ENCODE measurements at places on chromosomes 6 and 20. TPM values are rescaled to one million over a fixed set of nuclear protein-coding genes. Genes with fewer than 3 reads are reported as not detected.

The HRH3 gene
- total RNA-seq, result not detected

The GFOD1 gene
- 2.4 TPM for total RNA-seq

The CST9 gene
- not detected for total RNA-seq

The MEI4 gene
- not detected for total RNA-seq

The LRRC73 gene
- 0.48 TPM for total RNA-seq

The TTK gene
- 40.7 TPM for total RNA-seq

The GPSM3 gene
- 282 TPM for total RNA-seq

The NTSR1 gene
- total RNA-seq, result 1.5 TPM

The PTPRT gene
- not detected for total RNA-seq

The NNAT gene
- total RNA-seq, result 0.17 TPM

- no peak for DNase-seq
Measured at GRCh38 chr20:60802676-60803075, 449.4 kb upstream of the CDH4 start.

GRCh38 chr6:170522565-170523183 is 30.4 kb downstream of the PSMB1 start:
- no peak for DNase-seq

DNA sequence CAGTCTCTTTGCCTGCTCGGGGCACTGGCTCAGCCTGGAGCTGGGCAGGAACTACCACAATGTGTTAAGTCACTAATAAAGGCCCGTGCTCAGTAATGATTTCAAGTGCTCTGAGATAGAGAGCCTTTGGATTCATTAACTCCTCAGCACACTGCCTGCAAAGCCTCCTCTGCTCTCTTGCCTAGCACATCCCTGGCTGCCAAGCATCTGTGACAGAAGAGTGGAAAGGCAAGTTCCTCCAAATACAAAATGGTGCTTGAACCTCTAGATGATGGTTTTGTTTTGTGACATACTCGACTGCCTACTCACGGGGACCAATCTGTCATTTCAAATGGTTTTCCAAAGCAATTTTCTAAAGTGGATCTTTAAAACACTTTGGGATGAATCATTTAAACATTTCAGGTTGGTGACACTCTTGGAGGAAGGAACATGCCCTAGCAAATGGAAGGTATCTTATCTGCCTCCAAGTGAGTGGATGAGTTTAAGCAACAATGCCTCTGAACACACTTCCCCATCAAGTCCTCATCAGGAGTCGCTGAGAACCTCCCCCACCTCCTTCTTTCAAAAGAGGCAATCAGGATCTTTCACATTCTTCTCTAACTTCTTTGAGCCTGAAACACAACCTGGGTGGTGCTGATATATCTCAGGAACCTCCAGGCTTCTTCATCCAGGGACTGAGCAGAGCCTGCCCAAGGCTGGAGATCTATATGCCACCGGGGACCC is 35.8 kb downstream of the METTL24 start:
- no peak for DNase-seq

- DNase-seq, result no peak
Measured at GRCh38 chr6:150667977-150668716, 68.5 kb downstream of the PLEKHG1 start.

DNA sequence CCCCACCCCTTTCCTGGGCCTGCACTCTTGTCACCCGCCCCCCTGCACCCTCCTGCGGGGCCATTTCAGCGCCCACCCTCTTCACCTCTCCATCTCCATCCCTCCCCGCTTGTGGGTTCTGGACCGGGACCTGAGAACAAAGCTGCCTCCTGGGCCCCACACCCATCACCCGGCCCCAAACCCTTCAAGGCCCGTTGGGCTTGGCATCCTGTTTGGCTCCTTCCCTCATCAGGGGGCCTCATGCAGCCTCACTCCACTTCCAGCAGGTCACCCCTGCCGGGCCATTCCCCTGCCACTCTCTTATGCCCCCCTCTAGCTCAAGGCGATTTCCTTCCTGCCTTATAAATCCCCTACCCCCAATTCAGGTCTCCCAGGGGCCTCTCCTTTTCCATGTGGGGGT is 67.4 kb downstream of the SRC start:
- DNase-seq, result no peak

GRCh38 chr6:142210606-142211005 is 63.5 kb downstream of the VTA1 start:
- no peak for DNase-seq

DNA sequence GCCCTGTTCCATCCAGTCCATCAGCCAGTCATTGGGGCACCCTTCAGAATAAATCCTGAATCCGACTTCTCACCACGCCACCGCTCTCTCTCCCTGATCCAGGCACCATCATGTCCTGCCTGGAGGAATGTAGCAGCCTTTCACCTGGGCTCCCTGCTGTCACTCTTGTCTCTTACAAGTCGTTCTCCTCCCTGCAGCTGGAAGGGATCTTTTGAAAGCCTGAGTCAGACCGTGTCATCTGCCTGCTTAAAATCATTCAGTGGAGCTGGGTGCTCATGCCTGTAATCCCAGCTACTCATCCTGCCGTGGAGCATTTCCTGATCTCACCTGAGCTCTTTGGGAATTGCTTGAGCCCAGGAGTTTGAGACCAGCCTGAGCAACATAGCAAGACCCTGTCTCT is 19.2 kb upstream of the KCNG1 start:
- DNase-seq, result no peak

GRCh38 chr6:127924440-127924839 is 23.6 kb upstream of the THEMIS start:
- DNase-seq, result no peak

GRCh38 chr20:57315083-57315975 is 14.3 kb upstream of the SPO11 start:
- DNase-seq, result no peak

DNA sequence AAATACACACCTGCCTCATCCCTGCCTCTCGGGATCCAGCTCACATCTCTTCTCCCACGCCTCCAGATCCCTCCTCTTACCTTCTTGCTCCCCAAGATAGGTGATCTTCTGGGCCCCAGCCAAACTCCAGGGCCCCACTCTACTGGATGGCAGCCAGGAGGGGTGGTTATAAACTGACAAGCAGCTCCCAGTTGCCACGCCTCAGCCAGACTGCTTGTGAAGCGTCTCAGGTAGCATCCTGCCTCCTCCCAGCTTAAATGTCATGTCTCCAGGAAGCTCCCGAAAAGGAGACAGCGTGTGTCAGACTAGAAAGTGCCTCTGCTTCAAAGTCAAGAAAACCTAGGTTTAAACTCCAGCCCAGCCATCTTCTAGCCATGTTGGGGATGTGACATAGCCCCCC is 114.1 kb downstream of the LRFN2 start:
- DNase-seq, result no peak

DNA sequence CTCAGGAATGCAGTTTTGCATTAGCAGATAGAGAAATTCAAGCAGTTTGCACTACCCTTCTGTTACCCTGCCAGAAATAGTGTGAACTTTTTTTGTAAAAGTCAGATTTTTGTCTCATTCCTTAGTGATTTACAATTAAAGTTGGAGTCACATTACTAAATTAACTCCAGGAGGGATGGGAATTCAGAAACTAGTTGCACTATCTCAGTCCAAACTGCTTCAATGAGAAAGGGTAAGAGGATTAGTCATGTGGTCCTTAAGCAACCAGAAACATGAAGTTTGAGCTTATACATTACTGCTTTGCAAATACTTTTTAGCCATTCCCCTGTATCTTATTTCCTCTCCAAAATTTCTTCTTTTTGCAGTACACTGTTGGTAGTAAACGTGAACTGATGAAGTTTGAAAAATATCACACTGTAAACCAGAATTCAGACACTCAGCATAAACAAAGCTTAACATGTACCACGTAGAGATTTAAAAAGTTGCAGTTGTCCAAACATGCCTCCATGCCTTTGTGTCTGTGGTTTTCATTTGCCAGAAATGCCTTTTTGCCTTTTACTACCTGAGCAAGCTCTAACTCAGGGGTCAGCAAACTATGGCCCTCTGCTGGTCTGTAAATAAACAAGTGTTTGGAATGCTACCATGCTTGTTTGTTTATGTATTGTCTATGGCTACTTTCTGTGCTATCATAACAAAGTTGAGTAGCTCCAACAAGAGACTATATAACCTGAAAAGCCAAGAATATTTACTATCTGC is 49.7 kb downstream of the TP53INP2 start:
- no peak for DNase-seq

DNA sequence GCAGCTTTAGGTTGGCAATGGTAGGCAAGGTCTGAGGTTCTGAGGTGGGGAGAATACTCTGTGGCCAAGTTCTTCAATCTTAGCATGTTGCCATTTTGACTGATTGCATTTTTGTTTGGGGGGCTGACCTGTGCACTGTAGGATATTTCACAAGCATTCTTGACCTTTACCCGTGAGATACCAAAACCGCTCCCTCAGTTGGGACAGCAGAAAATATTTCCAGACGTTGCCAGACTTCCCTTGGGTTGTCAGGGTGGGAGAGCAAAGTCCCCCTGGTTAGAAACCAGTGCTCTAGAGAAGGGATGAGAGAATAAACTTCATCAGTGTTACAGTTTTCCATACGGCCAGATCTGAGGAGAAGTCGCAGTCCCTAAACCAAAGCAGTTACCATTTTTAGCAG is 279.6 kb downstream of the TFAP2B start:
- no peak for DNase-seq

DNA sequence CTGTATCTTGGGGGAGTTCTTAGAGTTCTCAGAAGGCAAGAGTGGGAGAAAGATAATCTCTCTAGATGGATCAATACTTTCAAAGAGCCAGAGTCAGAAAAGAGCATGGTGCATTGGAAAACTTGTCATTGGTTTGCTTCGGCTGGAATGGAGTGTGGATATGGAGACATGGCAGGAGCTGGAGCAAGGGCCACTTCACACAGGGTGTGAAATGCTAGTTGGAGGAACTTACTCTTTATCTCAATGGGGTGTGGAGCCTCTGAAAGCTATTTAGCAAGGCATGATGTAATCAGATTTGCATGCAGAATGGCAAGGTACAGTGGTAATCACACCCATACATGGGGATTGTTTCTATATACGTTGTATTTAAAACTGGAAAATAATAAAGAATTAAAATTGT is 31.5 kb upstream of the PAQR8 start:
- no peak for DNase-seq

GRCh38 chr6:2004888-2005287 is 240.5 kb downstream of the GMDS start:
- no peak for DNase-seq

- no peak for DNase-seq
Measured at GRCh38 chr6:113570161-113570560, 287.0 kb upstream of the MARCKS start.

- no peak for DNase-seq
Measured at GRCh38 chr6:124040655-124041054, 237.0 kb downstream of the NKAIN2 start.

DNA sequence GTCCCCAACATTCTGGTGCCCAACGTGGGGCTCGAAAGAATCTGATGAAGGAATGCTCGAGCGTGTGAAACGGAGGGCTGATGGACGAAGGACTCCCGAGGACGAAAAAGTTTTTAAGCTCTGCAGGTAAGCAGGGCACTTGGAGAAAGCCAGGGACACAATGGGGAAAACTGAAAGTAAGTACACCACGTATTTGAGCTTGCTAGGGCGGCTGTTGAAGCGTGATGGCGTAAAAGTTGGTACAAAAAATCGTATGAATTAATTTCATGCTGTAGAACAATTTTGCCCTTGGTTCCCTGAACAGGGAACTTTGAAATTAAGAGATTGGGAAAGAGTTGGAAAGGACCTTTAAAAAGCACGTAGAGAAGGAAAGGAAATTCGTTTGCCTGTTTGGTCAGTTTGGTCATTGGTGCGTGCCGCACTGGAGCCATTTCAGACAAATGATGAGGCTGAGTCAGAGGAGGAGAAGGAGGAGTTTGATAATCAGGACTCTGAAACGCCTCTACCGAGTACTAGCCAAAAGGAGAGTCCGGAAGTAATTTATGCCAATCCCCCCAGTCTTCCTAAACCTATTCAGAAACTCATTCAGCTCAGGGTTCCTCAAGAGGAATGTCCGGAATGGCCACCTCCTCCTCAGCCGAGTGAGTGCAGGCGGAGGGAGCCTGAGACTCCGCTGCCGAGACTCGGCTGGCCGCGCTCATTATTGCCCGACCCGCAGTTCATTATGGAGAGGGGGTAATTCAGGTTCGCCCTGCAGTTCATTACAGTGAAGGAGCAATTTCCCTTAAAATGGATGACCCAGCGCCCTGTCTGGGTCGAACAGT is 59.2 kb upstream of the PRSS16 start:
- peak; percentile 23 for DNase-seq

GRCh38 chr20:1263853-1264252 is 2.2 kb upstream of the SNPH start:
- no peak for DNase-seq

GRCh38 chr20:37695684-37696342 is 2.0 kb downstream of the CTNNBL1 start:
- DNase-seq, result no peak

DNA sequence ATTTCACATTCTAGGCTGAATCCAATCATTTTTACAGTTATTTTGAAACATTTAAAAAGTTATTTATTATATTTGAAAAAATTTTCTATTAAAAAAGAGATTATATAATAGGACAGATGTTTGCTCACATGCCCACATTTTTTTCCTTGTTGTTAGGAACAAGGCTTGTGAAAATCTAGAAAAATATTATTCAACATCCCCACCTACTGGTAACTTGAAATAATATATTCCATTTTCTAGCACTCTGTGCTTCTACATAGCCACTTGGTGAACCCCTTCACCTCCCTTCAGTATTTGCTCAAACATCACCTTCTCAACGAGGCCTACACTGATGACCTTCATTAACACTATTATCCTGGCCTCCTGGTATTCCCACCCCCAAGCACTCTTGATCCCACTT is 18.3 kb upstream of the GPRC6A start:
- DNase-seq, result no peak

DNA sequence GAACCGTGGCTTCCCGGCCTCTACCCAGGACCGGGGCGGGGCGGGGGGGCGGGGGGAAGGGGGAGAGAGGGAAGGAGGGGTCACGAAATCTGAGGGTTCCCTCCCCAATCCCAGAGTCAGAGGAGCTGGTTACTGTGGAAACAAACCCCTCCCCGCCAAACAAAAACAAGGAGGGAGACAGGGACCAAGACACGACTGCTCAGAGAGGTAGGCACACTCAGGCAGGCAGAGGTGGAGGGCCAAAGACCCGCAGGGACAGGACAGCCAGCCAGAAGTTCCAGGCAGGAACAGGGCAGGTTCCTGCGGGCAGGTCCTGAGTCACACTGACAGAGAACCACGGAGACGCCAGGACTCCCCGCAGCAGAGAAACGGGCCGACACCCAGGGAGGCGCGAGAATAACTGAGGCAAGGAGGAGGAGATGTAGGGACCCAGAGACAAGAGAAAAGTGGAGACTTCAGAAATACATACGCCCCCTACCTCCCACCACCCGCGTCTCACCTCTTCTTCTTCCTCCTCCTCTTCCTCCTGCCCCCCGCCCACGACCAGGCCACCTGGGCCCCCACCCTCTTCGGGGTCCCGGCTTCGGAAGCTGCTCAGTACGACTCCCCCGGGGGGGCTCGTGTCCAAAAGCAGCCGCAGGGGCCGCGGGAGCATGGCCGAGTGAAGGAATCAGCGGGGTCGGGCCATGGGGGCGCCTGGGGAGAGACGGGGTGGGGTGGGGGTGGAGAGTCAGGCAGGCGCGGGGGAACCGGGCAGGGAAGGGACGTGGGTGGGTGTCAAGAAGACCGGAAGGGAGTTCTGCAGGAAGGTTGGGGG is 578 bp downstream of the RGL2 start:
- peak; percentile 85 for DNase-seq

Data from activated CD4-positive, alpha-beta T cell treated with anti-CD3 and anti-CD28 coated beads, Interleukin-2, amount 10 ng/mL, durations not matched to agents 7 days and 5 days (primary cell).